ENCODE measurements at places on chromosomes 12 and 14.

DNA sequence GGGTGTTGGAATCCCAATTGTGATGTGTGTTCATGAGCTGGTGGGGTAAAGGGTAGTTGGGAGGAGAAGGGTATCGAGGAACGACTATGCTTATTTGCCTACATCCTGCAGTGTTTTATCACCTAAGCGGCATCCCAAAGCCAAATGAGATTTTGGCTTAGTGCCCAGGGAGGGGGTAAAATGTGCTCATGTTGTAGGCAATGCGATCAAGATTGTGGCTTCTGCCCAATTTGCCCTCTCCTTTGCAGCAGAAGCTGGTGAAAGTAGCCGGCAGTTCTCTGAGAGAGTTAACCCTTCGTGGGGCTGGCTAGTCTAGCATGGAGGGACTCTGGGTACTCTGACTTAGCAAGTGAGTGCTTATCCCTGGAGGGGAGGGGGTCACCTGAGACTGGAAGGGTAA is 753 bp downstream of the RPH3A start:
- DNase-seq, result no peak

- DNase-seq, result peak; percentile 8
Observed at GRCh38 chr14:96145116-96145864, 59.3 kb upstream of the BDKRB2 start.

DNA sequence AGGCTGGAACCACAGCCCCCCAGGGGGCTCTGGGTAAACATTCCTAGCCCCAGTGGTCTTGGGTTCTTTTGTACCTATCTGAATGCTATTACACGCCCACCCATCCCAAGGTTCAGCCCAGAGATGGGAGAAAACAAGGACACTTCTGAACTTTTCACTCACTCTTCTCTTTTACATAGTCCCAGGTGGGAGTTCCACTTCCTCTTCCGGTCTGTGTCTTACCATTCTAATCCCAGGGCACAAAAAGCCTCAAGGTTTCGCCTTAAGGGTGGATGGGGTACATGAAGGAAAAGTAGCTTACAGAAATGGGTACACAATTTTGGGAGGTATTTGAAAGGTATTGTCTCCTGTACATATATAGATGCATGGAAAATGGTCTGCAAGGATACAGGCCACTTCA is 79.0 kb downstream of the TMEM30B start:
- no peak for DNase-seq

DNA sequence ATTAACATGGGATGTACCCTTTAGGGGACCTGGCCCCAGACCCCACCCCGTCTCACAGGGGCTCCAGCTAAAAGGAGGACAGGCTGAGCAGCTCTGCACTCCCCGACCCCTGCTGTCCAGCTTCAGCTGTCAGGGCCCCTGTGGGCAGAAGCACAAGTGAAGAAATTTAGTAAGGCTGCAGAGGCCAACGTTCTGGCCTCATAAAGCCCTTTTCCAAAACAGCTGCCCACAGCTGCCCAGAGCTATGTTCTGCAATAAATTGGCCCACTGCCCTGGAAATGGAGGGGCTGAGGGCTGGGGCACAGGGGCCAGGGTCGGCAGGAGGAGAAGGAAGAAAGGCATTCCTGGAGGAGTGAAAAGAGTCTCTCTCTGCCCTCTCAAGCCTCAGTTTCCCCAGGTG is 357.1 kb downstream of the BCL11B start:
- DNase-seq, result no peak

- DNase-seq, result no peak
Observed at GRCh38 chr14:102225386-102225785, 79.6 kb downstream of the MOK start.

- DNase-seq, result peak; percentile 15
Observed at GRCh38 chr14:54025661-54026060, 69.0 kb upstream of the BMP4 start.

DNA sequence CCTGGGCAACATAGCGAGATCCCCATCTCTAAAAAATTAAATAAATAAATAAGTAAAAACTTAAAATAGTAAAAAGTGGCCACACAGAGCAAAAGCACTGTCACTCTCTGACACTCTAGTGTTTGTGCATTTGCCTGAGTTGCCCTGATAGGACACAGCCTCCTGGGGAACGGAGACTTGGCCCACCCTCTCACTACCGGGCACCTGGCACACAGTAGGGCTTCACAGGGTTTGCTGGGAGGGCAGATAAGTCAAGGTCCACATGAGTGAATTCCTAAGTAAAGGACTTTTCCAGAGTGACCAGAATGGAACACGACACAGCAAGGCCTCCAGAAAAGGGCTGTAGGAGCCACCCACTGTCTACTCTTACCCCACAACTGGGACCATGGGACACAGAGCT is 54.3 kb downstream of the SCARB1 start:
- no peak for DNase-seq

DNA sequence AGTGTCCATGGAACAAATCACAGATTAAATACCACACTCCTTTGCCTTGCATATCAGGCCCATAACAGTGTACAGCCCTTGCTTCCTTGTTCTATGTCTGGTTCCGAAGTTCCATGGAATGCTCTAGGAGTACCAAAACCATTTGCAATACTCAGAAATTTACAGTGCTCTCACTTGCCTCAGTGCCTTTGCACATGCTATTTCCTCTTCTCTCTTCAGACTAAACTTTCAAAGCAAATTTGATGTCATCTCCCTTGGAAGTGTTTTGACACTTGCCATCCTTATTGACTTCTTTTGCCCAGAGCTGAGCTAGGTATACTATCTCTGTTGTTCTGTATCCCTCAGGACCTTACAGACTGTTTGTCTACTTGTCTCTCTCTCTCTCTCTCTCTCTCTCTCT is 6.1 kb downstream of the ANO4 start:
- DNase-seq, result no peak

DNA sequence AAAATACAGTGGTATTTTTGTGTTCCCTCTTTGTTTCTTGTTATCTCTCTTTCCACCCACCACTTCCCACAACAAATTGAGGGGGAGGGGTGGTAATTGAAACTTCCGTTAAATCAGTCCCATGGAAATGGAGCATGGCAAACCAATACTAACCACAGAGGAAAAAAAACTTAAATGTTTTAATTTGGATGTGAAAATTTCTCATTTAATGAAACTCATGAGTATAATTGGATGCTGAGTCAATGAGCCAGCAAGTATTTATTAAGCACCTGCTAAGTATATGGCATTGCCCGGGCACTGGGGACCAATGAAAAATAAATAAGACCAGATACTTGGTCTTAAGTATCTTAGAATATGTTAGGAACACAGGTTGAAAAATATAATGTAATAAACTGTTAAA is 147.5 kb downstream of the KCNH5 start:
- DNase-seq, result no peak

DNA sequence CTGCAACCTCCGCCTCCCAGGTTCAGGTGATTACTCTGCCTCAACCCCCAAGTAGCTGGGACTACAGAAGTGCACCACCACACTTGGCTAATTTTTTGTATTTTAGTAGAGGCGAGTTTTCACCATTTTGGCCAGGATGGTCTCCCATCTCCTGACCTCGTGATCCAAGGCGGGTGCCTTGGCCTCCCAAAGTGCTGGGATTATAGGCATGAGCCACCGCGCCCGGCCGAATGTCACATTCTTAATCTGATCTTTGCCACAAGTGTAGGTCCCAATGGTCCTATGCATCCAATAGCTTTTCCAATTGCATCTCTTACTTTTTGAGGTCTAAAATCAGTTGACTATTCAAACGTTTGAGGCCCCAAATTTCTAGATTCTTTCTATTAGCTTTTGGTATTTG is 676.0 kb downstream of the SLC16A7 start:
- no peak for DNase-seq

DNA sequence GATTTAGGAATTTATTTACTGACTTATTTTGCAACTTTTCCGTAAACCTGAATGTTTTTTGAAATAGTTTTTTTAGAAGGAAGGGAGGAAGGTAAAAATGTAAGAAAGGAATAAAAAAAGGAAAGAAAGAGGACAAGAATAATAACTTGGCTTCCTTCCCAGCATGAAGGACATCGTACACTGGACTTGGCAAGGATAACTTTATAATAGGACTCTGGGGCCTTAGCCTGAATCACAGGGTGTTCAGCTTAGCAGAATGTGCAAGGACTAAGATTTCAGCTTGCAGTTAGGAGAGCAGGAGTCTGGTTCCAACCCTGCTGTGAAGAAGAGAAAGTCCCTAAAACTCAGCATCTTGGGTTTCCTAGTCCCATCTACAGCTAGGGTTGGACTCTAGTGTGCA is 1053.3 kb downstream of the VRK1 start:
- DNase-seq, result no peak

DNA sequence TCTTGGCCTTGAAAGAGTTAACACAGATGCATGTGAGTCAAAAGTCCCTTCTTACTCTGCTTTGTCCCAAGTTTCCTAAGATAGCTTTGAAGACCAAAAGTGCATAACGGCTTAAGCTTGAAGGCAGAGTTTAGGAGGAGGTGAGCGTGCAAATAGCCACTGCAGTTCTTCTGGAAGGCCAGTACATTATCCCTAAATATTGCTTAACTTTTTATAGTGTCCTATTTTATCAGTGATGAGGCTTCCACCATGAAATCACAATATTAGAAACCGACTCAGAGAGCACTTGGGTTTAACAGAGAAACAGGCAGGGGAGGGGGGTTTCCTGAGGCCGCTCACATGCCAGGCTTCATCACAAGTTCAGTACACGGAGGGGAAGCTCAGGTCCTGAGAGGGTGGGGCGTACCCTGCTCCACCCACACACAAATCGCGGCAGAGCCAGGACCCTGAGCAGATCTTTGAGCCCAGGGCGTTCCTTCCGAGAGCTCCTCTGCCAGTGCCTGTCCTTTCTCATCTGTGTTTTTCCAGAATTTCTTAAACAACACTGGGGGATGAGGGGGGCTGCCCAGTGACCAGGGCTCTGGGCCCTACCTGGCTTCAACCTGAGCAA is 26.8 kb upstream of the BDKRB2 start:
- no peak for DNase-seq

GRCh38 chr12:87818441-87818840 is 210.8 kb downstream of the C12orf50 start:
- DNase-seq, result no peak

GRCh38 chr12:71848212-71848611 is 8.7 kb downstream of the TBC1D15 start:
- DNase-seq, result no peak

GRCh38 chr12:120095736-120096135 is 20.8 kb downstream of the RAB35 start:
- DNase-seq, result no peak

GRCh38 chr14:59425322-59425935 is 39.8 kb downstream of the GPR135 start:
- no peak for DNase-seq

GRCh38 chr12:56202366-56202765 is 13.1 kb upstream of the SMARCC2 start:
- no peak for DNase-seq

DNA sequence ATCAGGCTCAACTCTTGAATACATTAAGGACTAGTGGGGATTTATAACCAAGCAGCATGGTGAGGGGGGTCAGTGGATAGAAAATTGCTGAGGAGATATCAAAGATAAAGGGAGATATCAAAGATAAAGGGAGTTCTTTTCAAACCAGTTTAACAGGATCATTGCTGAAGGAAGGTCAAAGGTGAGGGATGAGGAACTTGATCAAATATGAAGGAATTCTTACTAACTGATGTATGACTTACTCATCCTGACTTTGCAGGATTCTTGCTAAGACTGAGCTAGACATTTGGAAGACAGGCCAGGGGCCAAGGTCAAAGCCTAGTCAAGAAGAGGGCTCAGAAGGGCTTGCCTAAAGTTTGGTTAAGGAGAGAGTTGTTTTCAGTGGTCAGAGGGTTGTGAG is 4.8 kb downstream of the ABHD4 start:
- no peak for DNase-seq

DNA sequence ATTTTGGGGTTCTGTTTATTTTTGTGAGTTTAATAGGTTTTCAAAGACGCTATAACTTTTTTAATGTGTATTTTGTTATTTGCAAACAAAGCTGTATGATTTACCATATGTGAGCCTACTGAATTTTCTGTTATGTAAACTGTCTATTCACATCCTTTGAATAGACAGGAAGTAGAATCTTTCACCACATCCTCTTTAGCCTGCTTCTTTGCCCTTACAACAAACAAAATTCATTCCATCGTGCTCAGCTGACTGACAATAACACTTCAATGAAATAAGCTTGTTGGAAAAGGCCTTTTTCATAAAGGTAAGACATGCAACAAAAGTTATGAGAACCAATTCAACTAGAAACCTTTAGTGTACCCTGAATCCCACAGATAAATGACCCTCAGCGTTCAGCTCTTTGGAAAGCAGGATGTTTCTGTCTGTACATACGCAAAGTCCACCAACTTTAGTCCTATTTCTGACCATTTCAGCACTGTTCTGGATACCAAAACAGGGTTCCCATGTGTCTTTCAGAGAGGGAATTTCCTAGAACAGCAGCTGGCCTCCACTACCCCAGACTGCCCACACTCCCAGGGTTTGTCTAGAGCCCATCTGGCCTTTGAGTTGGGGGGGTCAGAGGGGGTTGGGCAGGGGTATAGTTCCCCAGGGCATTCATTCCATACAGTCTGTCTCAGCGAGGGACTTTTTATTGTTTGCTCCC is 71.3 kb downstream of the DUSP6 start:
- DNase-seq, result peak; percentile 6

DNA sequence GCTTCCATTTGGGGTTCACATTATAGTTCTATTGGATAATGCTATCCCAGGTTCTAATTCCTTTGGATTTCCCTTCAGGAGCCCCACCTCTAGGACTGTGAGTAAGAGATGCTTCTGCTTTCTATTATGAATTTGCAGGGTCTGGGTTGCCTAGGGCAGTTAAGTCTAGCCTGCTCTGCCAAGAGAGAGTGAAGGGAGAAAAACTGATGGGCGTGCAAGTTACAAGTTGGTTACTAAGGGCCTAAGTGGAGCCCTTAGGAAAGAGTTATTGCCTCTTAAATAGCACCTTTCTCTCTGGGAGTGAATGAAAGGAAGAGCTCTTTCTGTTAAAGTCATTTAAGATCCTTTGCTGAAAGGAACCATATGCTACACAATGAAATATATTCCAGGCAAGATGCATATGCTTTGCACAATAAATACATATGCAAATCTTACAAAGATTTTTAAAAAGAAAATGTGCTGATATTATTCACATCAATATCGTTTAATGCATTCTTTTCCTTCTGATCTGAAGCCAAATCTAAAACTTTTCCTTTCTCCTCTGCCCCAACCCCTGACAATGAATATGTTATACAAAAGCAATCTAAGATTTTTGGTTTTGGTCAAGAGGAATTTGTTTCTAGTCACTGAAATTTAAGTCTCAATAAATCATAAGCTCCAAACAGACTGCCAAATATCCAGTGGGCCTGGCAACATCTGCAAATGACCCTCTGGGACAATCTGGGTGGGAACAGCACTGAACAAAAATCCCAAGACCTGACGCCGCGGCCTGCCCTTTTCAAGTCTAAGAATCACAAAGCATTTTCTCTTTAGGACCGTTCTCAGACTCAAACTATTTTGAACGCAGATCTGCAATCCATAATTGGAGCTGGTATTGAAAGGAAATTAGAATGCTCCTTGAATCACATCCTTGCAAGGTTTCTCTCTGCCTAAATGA is 586.7 kb downstream of the ETNK1 start:
- no peak for DNase-seq

GRCh38 chr14:90647473-90648005 is 168.7 kb downstream of the TTC7B start:
- DNase-seq, result no peak

Measured in A172 (cell line).